Bladder microvascular endothelial cell (primary cell): ENCODE measurements at places on chromosomes 3 and 15. TPM values are rescaled to one million over a fixed set of nuclear protein-coding genes. Genes with fewer than 3 reads are reported as not detected.

NANOGP8 gene
- total RNA-seq, result not detected in 2 replicates

RASL12 gene
- total RNA-seq, result 0.16 TPM in 1 of 2 replicates, not detected in the other

CACNA1D gene
- total RNA-seq, result not detected in 2 replicates

DNASE1L3 gene
- 0.82 and 3.4 TPM in 2 replicates for total RNA-seq

NUSAP1 gene
- total RNA-seq, result 56.8 and 69.5 TPM in 2 replicates

LRRC2 gene
- total RNA-seq, result under 0.01 and 0.06 TPM in 2 replicates

FBXO40 gene
- under 0.01 TPM in 1 of 2 replicates, not detected in the other for total RNA-seq

GOLGA6L4 gene
- 1.3 and 2.2 TPM in 2 replicates for total RNA-seq

TNIK gene
- 3.4 and 30.8 TPM in 2 replicates for total RNA-seq

CLRN1 gene
- not detected in 2 replicates for total RNA-seq

MAPKBP1 gene
- 18.0 and 24.8 TPM in 2 replicates for total RNA-seq

CHL1 gene
- total RNA-seq, result not detected in 2 replicates

CILP gene
- not detected in 2 replicates for total RNA-seq

ZNF662 gene
- 0.81 and 3.3 TPM in 2 replicates for total RNA-seq

GDPGP1 gene
- total RNA-seq, result 4.2 and 7.6 TPM in 2 replicates

SH3GL3 gene
- not detected in 2 replicates for total RNA-seq

BRPF1 gene
- 16.5 and 28.2 TPM in 2 replicates for total RNA-seq

P2RY12 gene
- not detected in 2 replicates for total RNA-seq

SCAANT1 gene
- total RNA-seq, result not detected in 2 replicates

NR2F2 gene
- 5.8 and 23.0 TPM in 2 replicates for total RNA-seq

ALDH1A3 gene
- 37.1 and 42.6 TPM in 2 replicates for total RNA-seq

PIF1 gene
- total RNA-seq, result 5.9 and 13.4 TPM in 2 replicates

MAP1A gene
- 0.31 and 0.32 TPM in 2 replicates for total RNA-seq

C3orf49 gene
- not detected in 2 replicates for total RNA-seq

CMTM8 gene
- total RNA-seq, result 1.3 and 1.6 TPM in 2 replicates

UBL7 gene
- total RNA-seq, result 16.8 and 24.0 TPM in 2 replicates

AP3B2 gene
- not detected in 2 replicates for total RNA-seq

ZNF502 gene
- total RNA-seq, result 2.3 and 4.8 TPM in 2 replicates
